Activated CD8-positive, alpha-beta memory T cell treated with anti-CD3 and anti-CD28 coated beads, Interleukin-2, amount 50 U/mL, for 48 hours (primary cell): ENCODE measurements at places on chromosomes 7 and 10.
A peak's percentile ranks its signal among the peaks of the same experiment; 100 is the strongest.

GRCh38 chr7:123924941-123925340 is at the start of gene SPAM1:
SPAM1 (plus strand) TSS chr7:123925241; CDS start chr7:123953571, 28,330 bp downstream.
- DNase-seq, result no peak

DNA sequence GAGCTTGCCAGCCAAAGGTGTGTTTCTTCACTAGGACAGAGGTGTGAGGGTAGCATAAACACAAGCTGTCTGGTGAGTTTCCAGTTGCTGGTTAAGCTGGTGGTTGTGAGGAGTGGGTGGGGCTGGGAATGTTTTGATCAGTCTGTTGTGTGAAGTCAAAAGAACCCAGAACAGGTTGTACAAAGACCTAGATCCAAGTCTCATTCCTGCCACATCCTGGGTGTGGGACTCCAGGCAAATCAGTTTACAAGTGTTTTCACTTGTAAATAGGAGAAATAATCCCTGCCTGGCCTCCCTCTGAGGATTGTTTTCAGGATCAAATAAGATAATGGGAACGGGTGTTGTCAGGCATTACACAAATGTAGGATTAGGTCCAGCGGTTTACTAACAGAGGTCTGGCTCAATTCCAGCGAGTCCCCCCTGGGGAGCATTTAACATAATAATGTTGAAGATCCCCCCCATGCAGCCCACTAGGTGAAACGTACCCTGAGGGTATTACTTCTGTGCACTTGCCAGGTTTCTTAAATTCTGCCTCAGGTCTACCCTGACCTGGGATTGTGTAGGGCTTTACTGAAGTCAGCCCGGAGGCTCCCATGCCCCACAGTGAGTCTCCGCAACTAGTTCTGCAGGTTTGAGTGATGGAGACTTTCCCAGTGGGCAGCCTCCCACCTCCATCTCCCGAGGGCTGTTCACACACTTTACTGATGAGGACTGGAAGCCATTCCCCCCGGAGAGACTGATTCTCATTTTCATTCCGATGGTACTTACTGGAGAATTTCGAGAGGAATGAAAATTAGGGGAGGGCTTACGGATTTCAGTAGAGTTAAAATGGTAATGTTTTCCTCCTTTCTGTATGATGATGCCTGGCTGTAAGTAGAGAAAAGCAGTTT is 2.7 kb upstream of the FRAT2 start:
- DNase-seq, result no peak

DNA sequence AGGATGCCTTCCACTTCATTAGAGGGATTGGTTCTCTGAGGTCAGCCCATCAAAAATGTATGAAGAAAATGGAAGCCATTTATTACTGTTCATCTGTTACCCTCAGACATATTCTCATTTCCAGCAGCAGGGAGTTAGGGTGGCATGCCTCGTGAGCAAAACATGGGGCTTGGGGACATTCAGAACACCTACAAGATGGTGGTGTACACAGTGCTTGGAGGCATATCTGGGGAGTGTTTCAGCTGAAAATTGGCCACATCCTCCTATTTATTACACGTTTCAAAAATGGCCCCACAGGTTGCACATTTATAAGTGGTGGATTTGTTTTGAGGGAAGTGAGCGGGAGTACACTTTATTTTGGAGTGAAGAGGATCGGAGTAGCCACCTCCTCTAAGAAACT is 93.4 kb downstream of the SPAG6 start:
- DNase-seq, result no peak

DNA sequence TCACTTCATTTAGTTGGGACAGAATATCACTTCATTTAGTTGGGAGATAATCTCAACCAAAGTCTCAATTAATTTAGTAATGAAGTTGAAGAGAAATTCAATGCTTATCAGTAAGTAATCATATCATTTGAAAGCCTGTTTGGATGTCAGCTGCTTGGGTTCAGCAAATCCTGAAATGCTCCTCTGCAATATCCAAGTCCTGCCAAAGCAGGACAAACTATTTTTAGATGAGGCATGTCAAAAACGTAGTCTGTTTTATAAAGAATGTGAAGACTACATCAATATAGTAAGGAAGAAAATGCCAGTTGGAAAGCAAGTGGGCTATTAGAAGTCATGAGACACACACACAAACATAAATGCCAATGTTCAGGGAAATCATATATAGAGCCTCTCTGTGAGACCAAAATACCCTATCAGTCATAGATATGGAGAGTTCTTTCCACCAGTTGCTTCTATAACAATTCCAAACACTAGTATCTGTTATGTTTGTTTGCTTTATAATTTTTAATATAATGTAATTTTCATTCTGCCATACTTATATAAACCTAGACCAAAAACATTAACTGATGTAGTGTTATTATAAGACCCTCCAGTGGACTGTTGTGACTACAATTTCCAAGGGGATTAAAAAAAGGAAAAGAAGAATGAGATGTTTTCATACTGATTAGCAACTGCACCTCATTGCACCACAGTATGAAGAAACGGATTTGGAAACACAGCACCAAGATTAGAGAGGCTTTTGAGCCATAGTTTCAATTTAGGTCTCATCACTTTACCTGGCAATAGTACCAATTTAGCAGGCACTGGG is 160.7 kb downstream of the LRRTM3 start:
- DNase-seq, result no peak

DNA sequence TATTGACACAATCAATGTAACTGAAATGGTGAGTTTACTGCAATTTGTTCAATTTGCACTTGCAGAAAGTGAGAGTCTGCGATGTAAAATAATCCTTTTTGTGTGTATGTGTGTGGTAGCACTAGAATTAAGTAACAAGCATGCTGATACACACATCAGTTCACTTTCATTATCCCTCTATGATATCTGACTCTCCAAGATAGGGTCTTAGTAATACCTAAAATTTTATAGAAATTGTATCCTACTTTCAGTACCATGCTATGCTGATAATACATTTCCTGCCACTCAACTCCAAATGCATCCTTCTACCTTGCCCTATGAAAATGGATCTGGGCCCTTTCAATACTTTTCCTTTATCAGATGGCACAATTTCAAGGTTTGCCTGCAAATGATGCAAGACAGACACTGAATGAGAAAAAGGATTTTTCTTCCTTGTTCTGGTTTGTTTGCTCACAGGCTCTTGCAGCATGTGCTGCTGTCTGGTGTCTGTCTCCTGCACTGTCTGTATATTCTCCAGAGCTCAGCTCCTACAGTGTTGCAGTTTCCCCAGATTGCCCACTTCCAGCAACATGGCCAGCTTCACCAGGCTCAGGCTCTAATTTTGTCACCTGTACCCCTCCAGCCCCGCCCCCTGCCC is 297.9 kb upstream of the HGF start:
- no peak for DNase-seq

DNA sequence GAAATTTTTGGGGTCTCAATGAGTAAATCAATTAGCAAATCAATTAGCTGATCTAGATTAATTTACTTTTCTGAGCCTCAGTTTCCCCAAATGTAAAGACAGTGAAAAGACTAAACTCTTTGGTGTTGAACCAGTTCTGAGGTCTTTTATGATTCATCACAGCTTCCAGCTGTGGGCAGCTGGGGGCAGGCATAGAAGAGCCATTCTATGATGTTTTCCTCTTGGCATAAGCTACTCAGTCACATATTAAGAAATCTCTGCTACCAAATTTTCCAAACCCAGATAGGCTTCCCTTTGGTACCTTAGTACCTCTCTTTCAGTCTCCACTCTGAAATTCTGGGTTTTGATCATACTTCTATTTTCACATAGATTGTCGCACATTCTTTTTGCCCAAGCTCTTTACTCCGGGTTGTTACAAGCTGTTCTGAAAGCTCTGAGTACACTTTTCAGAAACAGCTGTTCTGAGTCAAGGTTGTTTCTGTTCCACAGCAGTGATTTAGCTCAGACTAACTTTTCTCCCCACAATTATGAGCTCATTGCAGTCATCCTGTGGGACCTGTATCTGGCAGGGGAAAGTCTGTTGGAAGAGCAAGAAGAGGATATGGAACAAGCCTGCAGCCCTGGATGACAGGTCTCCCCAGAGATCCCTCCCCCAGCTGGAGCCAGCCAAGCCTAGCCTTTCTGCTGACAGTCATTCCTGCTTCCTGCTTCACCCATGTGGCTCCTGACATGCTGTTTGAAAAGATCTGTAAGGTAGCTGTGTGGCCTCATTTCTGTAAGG is 599.6 kb upstream of the GHITM start:
- no peak for DNase-seq

DNA sequence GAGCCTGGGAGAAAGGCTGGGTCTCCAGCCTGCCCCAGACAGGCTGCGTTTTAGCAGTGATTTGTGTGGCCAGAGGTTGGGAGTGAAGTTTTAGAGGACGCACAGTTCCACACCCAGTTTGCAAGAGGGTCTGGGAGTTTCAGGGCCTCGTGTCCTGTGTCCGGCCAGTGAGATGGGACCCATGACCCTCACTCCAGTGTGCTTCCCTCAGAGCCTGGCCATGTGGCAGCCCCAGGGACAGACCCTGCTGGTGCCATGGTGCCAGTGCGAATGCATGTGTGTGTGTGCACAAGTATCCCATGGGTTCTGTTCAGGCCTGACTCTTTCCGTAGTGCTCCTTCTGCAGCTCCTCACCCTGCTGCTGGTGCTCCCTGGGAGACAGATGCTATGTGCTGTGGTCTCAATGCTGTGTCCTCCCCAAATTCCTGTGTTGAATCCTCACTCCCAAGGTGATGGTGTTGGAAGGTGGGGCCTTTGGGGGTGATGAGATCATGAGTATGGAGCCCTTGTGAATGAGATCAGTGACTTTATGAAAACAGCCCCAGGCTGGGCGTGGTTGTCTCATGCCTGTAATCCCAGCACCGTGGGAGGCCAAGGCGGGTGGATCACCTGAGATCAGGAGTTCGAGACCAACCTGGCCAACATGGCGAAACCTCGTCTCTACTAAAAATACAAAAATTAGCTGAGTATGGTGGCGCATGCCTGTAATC is 16.5 kb downstream of the ECHDC3 start:
- no peak for DNase-seq

- no peak for DNase-seq
These were observed 813 bp upstream of the MTURN start for GRCh38 chr7:30133736-30134610.

DNA sequence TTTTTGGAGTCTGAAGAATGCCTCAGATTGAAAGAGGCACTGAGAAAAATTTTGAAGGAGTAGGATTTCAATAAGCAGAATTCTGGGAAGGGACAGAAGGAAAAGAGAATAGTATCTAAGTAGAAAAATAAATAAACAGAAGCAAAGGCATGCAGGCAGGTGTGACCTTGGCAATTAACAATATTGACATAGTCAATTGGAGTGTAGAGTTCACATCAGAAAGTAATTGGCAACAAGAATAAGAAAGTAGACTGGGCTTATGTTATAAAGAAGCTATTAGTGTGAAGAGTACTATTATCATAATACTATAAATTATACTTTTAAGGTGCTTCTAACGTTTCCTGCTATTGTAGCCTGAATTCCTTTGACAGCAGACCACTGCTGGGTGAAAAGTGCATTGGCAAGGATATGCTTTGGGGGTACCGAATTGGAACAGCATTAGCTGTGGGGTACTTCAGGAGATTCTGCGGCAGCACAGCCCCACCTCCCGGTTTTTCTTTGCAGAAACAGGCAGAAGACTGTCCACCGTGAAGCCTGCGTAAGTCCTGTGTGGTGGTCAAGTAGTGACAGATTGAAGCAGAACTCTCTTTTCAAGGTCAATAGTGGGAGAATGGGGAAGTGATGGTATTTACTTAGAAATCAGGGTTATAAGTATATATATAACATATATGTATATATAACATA is 357.0 kb downstream of the THSD7A start:
- DNase-seq, result no peak

DNA sequence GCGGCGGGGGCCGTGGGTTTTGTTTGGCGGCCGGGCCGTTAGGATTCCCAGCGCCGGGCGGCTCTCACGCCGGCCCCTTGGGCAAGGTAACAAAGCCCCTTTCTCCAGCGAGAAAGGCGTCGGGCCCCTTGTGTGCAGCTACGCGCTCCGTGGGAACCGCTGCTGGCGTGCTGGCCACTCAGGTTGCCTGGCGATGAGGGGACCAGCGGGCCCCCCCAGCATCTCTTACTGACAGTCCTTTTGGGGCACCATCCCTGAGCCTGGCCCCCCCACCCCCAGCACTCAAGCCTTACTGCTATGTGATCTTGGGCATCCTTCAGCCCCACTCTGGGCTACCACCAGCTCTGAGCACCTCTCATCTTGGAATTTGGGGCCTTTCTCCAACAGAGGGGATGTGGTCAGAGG is 1.8 kb downstream of the LFNG start:
- DNase-seq, result peak; percentile 70

- no peak for DNase-seq
These were observed 55.1 kb downstream of the ABI1 start for GRCh38 chr10:26805567-26806245.

- DNase-seq, result no peak
These were observed 20.6 kb downstream of the PALD1 start for GRCh38 chr10:70498970-70499835.

DNA sequence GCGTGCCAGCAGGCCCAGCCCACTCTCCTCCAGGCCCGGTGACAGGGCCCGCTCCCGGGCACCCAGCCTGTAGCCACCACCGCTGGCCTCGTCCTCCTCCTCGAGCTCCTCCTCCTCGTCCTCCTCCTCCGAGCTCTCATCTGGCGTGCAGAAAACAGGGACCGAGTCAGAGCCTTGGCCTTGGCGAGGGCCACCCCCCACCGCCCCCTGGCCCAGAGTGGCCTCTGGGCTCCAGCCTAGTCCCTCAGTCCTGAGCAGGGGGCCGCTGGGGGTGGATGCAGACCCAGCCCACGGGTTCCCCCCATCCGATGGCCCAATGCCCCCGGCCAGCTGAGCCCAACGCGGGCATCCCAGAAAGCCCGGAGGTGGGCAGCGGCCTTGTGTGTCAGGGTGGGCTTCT is 62.9 kb downstream of the SLC29A4 start:
- no peak for DNase-seq

DNA sequence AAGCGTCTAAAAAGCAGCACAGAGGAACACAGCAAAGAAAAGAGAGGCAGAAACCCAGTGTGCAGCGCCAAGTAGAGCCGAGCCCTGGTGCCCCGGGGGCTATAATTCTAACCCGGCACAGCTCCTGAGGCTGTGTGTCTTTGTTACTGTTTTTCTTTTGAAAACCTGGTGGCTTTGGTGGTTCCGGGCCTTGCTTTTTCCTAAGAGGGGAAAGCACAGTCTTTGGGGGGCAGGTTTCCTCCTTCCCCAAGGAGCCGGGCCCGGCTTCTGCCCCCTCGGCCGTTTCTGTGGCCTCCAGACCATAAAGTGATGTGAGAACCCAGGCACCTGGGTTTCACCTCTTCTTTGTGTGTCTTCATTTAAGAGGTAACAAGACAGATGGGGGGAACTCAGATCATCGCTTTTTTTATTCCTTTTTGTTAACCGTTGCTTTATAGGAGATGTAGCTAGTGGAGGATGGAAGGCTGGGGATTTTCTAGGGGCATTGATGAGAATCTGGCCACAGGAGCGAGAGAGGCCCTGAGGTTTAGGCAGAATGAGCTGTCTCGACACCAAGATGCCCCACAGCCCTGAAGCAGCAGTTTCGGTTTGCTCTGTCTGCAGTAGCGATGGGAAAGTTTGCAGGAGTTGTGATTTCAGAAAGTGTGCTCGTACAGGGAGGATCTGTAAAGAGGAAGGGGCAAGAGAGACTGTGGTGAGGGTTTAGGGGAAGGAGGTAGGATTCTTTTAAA is 367.8 kb upstream of the GALNT17 start:
- no peak for DNase-seq
